ENCODE measurements at places on chromosomes 7 and 10. TPM values are rescaled to one million over a fixed set of nuclear protein-coding genes. Genes with fewer than 3 reads are reported as not detected.

Gene PRF1
- total RNA-seq, result 170 TPM

Gene GIMAP6
- total RNA-seq, result 124 TPM

Gene TBXAS1
- total RNA-seq, result 3.0 TPM

Gene EVX1
- total RNA-seq, result not detected

Gene OR2A7
- 2.2 TPM for total RNA-seq

Gene MMP21
- total RNA-seq, result 0.20 TPM

Gene FAM25C
- not detected for total RNA-seq

GRCh38 chr7:96238474-96238873 is 83.4 kb downstream of the SLC25A13 start:
- H3K36me3 ChIP-seq, result peaks cover 4% of the 10 kb centered on the region
- no peak overlapping the region for H3K4me3 ChIP-seq
- H3K4me1 ChIP-seq, result peaks cover 6% of the 10 kb centered on the region

DNA sequence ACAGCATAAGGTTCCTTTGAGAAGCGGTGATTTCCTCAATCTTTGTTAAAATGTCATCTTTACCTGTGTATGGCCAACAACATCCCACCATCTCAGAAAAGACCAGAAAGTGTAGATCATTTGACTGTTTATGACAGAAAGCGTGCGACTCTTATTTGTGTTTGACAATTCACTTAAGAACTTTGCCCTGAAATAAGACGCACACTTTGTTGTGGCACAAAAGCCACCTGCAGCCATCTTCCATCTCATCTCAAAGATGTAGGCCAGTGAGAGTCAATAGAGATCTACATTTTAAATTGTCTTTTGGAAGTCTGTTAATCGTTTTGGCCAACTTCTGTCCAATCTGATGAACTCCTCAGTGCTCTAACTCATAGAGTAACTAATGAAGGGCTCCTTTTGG is 114.0 kb downstream of the CALN1 start:
- no peak overlapping the region for H3K27ac ChIP-seq
- H3K27me3 ChIP-seq, result no peaks in the 10 kb centered on the region
- DNase-seq, result no peak
- no peak overlapping the region for H3K4me3 ChIP-seq
- no peaks in the 10 kb centered on the region for H3K36me3 ChIP-seq
- H3K4me1 ChIP-seq, result no peaks in the 10 kb centered on the region

DNA sequence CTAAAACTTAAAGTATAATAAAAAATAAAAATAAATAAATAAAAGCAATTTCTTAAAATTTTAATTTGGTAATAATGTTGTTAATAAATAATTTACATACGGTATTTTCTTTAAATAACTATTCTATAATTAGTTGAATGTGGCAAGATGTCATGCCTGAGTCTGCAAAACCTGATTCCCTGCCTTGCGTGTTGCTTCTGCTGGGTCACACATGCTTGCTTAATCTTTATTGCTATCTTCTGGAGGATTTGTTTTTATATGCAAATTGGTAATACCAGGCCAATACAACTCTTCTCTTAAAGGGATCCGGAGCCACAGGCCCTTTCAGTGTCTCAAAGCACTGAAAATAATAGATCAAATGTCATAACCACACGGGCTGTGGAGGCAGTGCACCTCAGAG is 59.4 kb upstream of the ABCB5 start:
- H3K36me3 ChIP-seq, result no peaks in the 10 kb centered on the region
- DNase-seq, result no peak
- no peak overlapping the region for H3K4me3 ChIP-seq
- H3K27ac ChIP-seq, result no peak overlapping the region

DNA sequence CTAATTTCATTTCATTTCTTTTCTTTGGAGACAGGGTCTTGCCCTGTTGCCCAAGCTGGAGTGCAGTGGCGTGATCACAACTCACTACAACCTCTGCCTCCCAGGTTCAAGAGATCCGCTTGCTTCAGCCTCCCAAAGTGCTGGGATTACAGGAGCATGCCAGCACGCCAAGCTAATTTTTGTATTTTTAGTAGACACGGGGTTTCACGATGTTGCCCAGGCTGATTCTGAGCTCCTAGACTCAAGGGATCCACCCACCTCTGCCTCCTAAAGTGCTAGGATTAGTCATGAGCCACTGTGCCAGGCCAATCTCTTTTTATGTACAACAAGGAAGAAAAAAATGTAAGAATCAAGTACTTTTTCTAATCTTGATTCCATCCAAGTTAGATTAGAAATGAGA is 10.7 kb upstream of the KMT2E start:
- peak overlapping the region; percentile 26 for H3K27ac ChIP-seq
- H3K4me1 ChIP-seq, result peaks cover 61% of the 10 kb centered on the region
- H3K36me3 ChIP-seq, result peaks cover 28% of the 10 kb centered on the region
- H3K27me3 ChIP-seq, result no peaks in the 10 kb centered on the region

GRCh38 chr10:73781879-73782748 is at the start of gene CHCHD1:
TSS of gene CHCHD1 (plus strand) at chr10:73782048. CDS start at chr10:73782076, 28 bp downstream.
- DNase-seq, result peak; percentile 95
- peaks cover 40% of the 10 kb centered on the region for H3K4me1 ChIP-seq
- H3K36me3 ChIP-seq, result peaks cover 11% of the 10 kb centered on the region
- H3K4me3 ChIP-seq, result peak within 1 kb of the TSS; percentile 98

DNA sequence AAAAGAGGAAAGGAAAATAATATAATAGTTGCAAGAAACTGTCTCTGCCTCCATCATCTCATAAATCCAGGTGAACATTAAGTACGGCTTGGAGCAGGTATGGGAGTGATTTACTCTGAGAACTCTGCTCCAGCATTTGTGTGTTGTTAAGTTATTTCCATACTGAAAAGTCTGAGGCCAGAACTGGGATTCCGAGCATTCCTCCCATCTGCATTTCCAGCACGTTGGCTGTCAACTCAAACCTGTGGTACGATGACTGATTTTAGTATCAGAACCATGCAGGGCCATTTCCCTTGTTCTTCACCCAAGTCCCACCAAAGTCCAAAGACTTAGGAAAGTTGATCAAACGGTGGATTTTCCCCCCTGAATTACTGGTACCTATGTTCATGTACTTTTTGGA is 104.9 kb downstream of the CREB5 start:
- H3K27ac ChIP-seq, result no peak overlapping the region
- H3K4me1 ChIP-seq, result no peaks in the 10 kb centered on the region
- DNase-seq, result no peak
- peaks cover 5% of the 10 kb centered on the region for H3K27me3 ChIP-seq

GRCh38 chr10:8312781-8313180 is 258.3 kb downstream of the GATA3 start:
- peaks cover 1% of the 10 kb centered on the region for H3K36me3 ChIP-seq
- H3K4me3 ChIP-seq, result no peak overlapping the region
- DNase-seq, result no peak
- H3K27ac ChIP-seq, result no peak overlapping the region

GRCh38 chr7:95549818-95550529 is 46.3 kb downstream of the PDK4 start:
- no peak overlapping the region for H3K4me3 ChIP-seq
- no peaks in the 10 kb centered on the region for H3K27me3 ChIP-seq
- H3K4me1 ChIP-seq, result no peaks in the 10 kb centered on the region
- no peaks in the 10 kb centered on the region for H3K36me3 ChIP-seq
- H3K27ac ChIP-seq, result no peak overlapping the region

DNA sequence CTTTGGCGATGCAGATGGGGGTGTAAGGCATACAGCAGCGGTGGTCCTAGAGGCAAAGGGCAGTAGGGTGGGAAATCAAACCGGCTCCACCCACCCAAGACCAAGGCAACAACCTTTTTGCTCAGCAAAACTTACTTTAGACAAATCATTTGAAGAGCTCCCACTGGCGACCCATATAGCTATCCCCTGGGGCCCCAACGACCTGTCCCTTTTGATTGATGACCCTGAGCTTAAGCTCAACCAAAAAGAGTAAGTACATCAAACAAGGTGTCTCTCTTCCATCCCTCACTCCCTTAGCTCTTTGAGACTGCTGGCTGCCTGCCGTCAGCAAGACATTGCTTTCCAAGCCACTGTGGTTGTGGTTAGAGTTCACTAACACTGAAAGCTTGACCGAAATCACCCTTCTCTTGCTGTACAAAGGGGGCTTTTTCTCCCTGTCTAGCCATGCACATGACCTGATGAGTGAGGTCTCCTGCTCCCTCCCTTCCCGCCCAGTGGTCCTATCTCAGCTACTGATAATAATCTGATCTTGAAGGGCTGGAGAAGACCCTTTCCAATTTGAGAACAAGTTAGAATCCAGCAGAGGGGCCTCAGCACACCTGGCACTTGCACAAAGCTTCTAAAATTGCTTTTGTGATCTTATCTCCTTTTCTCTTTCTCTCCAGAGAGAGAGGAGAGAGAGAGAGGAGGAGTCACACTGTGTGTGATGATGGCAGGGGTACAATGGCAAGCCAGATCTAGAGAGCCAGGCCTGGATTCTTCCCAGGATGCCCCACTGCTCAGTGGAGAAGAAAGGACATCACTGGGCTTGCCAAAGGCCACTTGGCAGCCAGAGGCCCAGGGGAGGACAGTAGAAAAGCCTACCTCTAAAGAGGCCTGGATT is 42.2 kb downstream of the XPNPEP1 start:
- no peak overlapping the region for H3K4me3 ChIP-seq
- H3K4me1 ChIP-seq, result peaks cover 12% of the 10 kb centered on the region
- no peaks in the 10 kb centered on the region for H3K27me3 ChIP-seq
- H3K27ac ChIP-seq, result no peak overlapping the region

DNA sequence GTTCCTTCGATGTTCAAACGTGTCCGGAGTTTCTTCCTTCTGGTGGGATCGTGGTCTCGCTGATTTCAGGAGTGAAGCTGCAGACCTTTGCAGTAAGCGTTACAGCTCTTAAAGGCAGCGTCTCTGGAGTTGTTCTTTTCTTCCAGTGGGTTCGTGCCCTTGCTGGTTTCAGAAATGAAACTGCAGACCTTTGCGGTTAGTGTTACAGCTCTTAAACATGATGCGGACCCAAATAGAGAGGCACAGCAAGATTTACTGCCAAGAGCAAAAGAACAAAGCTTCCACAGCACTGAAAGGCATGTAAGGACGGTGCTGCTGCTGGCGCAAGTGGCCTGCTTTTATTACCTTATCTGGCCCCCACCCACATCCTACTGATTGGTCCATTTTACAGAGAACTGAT is 931.4 kb downstream of the IPMK start:
- DNase-seq, result no peak
- no peaks in the 10 kb centered on the region for H3K4me1 ChIP-seq
- no peak overlapping the region for H3K27ac ChIP-seq

DNA sequence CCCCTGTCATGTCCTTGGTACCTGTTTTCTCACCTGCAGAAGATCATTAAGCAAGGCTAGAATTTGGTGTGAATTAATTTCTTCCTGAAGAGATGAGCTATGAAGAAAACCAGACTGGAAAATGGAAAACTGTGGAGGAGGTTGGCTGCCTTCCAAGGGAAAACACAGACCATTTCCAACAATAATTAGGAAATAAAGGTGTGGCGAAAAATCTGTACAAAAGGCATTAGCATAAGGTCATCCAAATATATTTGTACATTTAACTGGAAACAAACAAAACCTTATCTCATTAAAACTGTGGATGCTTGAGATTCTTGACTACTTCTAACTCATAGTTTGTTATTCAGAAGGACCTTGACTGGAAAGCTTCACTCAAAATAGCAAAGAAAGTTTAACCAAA is 1.7 kb downstream of the STN1 start:
- H3K4me1 ChIP-seq, result peaks cover 47% of the 10 kb centered on the region
- H3K27ac ChIP-seq, result peak overlapping the region; percentile 96
- H3K4me3 ChIP-seq, result peak overlapping the region; percentile 97
- no peak for DNase-seq
- H3K36me3 ChIP-seq, result peaks cover 34% of the 10 kb centered on the region
- H3K27me3 ChIP-seq, result no peaks in the 10 kb centered on the region

DNA sequence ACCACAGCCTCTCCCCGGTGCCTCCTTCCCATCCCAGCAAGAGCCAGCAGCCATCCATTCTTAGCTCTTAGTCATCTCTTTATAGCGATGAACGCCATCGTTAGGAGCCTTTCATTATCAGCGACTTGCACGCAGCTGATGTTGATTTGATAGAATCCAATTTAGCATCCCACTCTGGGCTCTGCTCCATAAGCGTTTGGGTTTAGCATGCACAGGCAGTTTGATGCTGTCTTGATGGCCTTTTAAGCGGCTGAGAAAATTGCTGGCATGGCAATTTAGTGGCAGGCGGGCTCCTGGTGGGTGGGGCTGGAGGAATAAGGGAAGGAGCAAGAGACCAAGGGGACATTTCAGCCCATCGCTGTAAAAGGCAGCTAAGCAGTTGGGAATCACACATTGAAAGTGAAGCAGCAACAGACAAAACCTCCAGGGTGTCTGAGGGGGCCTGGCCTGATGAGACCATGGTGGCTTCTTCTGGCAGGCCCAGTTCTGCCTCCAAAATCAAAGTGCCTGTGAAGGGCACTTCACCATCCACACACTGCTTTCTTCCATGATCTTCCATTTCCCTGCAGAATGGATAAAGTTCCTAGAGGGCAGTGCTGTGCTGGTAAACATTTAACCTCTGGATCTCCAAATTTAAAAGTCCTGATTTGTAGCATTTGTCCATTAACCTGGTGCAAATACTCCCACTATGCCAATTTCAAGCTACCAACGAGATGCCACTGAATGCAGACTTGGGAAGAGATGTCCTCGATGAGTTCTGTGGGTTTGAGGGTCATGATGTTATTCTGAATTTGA is 107.8 kb upstream of the PLXNA4 start:
- no peak overlapping the region for H3K4me3 ChIP-seq
- no peaks in the 10 kb centered on the region for H3K4me1 ChIP-seq
- H3K36me3 ChIP-seq, result no peaks in the 10 kb centered on the region
- no peak for DNase-seq

DNA sequence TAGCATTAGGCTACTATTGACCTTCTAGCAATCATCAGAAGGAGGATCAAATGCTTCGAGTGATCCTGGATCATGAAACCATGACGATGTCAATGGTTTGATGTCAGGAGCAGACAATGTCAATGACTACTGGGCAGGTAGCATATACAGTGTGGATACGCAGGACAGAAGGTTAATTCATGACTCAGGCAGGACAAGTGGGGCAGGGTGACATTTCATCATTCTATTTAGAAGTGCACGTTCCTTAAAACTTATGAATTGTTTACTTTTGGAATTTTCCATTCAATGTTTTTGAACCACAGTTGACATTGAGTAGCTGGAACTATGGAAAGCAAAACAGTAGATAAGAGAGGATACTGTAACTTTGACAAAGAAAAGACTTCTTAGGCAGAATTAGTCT is 140.8 kb downstream of the TSPAN12 start:
- H3K4me1 ChIP-seq, result no peaks in the 10 kb centered on the region
- H3K4me3 ChIP-seq, result no peak overlapping the region
- H3K27ac ChIP-seq, result no peak overlapping the region
- DNase-seq, result no peak
- H3K36me3 ChIP-seq, result no peaks in the 10 kb centered on the region

GRCh38 chr7:99083068-99083651 is 60.7 kb downstream of the SMURF1 start:
- DNase-seq, result no peak
- H3K4me1 ChIP-seq, result peaks cover 14% of the 10 kb centered on the region
- peaks cover 6% of the 10 kb centered on the region for H3K36me3 ChIP-seq
- no peak overlapping the region for H3K4me3 ChIP-seq

Measured in activated naive CD8-positive, alpha-beta T cell treated with anti-CD3 and anti-CD28 coated beads, Interleukin-2, amount 10 ng/mL, durations not matched to agents 7 days and 5 days (primary cell).